ENCODE measurements at places on chromosomes 11 and 22.

DNA sequence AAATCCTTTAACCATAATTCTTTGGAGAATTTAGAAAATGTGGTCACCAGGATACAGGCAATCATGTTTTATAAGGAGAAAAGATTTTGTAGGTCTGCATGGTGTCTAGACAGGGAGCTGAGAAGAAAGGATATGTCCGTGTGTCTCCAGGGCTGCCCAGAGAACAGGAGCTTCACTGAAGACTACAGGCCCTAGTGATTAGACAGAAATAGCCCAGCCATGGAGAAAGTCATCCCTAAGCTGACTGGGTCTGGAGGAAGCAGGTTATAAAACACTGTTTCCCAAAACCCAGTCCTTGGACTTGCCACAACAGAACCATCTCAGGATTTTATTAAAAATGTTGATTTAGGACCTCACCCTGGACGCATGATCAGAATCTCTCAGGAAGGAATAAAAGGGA is 84.4 kb downstream of the GALNT18 start:
- DNase-seq, result no peak

- no peak for DNase-seq
Measured at GRCh38 chr11:29395555-29396072, 621.2 kb downstream of the KCNA4 start.

- no peak for DNase-seq
Measured at GRCh38 chr11:46677169-46677568, 23.2 kb downstream of the ARHGAP1 start.

GRCh38 chr11:8387693-8388092 is 124.0 kb upstream of the LMO1 start:
- DNase-seq, result no peak

GRCh38 chr22:48207919-48208535 is 1445.6 kb downstream of the TBC1D22A start:
- no peak for DNase-seq

DNA sequence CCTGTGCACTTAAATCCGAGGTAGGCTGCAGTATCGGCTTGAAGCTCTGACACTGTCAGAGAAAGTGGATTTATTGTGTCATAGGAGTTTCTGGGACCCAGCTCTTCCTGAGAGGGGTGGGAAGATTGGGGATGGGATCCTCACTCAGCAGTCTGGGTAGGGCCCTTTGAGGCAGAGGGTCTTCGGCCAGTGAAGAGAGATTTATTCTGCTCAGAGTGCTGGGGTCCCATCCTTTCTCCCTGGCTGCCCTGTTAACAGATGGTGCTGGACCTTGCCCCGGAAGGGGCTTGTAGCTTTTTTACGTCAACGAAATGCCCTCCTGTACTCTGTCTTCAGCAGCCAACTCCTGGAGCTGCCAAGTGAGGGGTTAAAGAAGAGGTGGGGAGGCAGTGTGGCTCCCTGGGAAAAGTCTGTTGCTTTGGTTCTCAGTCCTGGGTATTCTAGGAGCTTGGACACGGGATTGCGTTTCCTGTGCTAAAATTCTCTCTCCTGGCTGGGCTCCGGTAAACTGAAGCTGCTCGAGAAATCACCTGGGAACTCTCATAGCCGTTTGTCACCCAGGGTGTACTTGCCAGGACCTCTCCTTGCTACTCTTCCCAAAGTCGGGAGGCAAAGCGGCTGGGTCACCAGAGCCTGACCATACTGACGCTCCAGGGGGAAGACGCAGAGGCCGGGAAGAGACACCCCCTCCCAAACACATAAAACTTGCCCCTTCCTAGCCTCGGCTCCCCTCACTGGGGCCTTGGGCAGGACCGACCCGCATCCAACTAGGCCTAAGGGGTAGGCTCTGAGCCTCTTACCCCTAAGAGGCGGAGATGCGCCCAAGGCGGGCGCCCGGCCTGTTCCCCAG is 806 bp upstream of the SMDT1 start:
- DNase-seq, result no peak

DNA sequence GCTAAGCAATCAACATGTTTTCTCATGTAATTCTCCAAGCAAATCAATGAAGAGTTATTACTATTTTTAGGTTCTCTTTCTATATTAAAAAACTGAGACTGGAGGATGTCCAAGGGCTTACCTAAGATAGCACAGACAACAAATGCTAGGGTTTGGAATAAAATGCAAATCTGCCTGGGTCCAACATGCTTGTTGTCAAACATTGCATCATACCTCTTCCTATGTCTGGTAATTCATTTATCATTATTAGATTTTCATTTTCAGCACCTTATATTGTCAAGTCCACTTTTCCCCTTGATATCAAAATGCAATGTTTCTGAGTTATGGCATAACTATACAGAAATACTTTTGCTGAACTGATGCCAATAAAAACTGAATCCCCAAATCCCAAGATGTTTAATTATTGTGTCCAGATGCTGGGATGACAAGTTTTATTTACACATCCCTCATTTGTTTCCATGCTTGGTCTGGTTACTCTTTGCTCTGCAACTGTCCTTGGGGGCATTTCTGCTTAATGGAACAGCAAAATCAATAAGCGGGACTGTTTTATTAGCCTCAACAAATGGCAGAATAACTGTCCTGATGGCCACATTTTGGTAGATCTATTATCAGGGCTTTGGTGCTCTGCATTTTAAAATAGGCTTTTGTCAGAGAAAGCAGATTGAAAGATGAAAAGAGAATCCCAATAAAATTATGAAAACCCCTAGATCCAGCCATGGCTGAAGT is 86.0 kb downstream of the C11orf87 start:
- no peak for DNase-seq

GRCh38 chr22:47148956-47149728 is 386.7 kb downstream of the TBC1D22A start:
- no peak for DNase-seq

DNA sequence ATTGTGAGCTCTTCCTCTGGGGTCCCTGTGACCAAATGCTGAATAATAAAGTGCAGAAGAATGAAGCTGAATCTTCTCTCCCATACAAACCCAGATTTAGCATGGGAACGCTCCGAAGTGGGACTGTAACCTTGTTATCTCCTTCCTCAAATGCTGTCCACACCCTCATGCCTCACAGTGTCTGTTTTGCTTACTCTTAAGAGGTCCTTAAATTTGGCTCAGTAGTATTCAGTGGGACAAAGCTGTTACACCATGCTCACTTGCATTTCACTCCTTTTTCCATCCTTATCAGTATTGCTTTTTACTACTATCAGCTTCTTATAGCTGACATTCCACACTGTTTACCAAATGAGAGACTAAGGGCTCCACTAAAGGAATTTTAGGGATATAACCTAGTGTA is 13.8 kb upstream of the AMOTL1 start:
- DNase-seq, result no peak

DNA sequence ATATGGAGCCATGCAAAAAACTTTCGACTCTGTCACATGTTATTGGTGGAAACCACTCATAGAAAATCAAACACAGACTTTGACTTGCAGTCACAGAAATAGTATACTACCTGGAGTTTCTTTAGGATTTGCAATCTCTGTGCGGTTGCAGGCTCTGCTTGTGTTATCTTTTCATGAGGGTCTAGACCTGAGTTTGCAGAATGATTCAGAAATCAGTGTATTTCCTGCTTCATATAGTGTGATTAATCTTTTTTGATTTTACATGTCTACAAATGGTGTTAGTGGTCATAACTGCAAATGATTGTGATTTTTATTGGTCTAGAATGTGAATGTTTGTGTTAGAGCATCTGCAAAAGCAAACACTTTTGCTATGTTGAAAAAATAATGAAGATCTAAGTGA is 690.2 kb downstream of the NTM start:
- DNase-seq, result no peak

DNA sequence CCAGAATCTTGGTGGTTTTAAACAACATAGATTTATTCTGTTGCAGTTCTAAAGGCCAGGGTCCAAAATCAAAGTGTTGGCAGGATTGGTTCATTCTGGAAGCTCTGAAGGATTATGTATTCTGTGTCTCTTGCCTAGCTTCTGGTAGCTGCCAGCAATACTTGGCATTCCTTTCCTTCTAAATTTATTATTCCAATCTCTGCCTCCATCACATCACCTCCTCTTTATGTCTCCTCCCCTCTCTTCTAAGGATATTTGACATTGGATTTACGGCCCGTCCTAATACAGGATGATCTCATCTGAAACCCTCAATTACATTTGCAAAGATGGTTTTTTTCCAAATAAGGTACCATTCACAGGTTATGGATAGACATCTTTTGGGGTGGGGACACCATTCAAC is 186.5 kb downstream of the SBF2 start:
- no peak for DNase-seq

DNA sequence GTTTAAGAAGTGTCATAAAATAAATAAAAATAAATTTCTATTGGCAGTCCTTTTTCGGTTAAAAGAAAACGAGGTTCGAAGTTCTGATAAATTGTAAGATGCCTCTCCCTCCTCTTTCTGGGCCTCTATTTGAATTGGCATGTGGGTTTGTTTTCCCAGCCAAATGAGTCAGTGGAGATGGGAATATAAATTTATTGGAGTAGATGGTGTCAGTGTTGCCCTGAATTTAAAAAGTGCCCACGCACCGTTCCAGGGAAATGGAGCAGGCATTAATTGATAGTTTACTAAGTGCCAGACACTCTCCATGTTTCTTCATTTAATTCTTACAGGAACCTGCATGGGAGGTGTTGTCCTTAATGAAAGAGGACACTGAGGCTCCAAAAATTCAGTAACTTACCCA is 119.2 kb downstream of the FEZ1 start:
- DNase-seq, result no peak

GRCh38 chr11:119236490-119236889 is 30.4 kb downstream of the CBL start:
- DNase-seq, result no peak

DNA sequence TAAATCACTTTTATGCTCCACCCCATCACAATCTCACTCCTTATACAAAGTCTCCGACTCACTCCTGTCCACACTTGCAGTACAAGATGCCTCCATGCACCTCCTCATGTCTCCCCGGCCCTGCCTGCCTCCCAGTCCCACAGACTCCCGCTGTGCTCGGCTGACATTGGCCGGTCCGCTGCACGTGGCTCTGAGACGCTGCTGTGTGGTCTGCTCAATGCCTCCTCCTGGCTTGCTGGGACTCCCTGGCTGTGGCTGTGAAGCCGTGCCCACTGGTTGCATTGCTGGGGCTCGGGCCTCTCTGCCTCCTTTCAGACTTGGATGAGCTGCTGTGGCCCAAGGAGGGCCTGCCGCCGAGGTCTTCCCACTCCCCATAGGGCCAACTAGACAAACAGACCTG is 224.0 kb upstream of the B3GAT1 start:
- DNase-seq, result no peak

GRCh38 chr11:15166204-15166603 is 51.5 kb downstream of the INSC start:
- DNase-seq, result no peak

DNA sequence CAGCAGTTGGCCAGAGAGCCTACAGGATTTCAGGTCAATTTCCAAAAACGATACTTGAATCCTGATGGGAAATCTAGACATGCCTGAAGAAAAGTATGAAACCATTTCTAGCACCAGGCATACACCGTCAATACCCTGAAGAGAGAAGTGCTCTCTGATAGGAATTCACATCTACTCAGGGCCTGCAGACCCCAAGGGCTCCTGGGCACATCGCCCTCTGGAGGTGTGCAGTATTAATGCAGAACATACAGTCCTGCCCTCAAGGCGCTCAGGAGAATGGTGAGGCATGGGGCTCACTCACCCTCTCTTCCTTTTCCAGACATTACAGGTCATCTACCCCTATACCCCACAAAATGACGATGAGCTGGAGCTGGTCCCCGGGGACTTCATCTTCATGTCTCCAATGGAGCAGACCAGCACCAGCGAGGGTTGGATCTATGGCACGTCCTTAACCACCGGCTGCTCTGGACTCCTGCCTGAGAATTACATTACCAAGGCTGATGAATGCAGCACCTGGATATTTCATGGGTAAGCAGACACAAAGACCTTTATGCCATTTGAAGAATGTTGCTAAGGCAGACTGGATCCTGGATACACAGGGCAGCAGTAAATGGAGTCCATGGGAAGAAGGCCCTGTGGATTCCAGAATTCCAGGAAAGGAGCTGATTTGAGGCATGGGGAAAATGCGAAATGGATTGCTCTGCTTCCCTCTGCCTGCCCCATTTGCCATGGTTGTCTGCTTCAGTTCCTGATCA is 49.3 kb upstream of the CRTAM start:
- no peak for DNase-seq

- no peak for DNase-seq
Measured at GRCh38 chr11:114812733-114813132, 134.4 kb downstream of the NXPE2 start.

DNA sequence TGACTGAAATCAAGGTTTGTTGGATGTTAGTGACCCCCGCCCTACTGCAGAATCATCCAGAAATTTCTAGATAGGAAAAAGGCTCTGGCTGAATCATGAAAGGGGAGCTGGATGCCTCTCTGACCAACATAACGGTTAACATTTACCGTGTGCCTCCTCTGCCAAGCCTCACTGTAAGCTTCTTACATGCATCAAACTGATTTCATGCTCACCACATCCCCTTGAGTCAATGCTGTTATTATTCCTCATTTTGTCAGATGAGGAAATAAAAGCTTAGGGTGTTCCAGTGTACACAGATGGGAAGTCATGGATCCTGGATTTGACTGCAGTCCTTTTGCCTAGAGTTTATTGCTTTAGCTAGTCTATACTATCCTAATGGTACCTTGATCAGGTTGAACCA is 5.9 kb upstream of the HMOX1 start:
- DNase-seq, result no peak

DNA sequence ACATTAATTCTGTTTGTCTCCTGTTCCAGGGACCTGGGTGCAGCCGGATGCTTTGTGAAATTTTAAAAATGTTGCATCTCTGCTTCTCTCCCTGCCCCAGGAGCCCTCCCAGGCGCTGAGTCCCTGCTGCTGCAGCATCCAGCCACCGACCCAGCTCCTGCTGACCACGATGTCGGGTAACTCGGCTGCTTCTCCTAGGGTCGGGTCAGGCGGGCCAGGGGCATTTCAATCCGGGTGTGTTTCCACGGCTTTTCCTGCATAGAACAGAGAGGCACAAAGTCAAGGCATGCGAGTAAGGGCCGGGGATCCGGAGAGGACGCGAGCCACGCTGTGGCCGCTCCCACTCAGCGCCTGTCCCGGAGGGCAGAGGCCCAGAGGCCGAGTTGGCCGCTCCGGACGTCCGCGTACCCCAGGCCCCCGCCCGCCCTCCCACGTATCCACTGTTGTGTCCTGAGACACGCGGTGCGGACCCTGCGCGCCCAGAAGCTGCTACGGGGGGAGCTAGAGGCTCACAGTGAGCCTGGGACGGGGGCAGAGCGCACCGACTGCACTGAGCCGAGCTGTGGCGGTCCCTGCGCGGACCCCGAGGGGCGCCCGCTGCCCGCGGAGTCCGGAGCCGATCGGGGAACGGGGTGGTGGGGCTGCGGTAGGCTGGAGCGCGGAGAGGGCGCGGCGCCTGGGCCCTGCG is at the start of gene POU2AF3:
Gene POU2AF3, plus strand, starts transcription at position 134 of the 688 bp plus-strand sequence. Its CDS starts 36 bp downstream, at position 170.
- DNase-seq, result no peak
